ENCODE measurements at places on chromosomes 5 and 9.

GRCh38 chr5:139088024-139088423, 110.1 kb downstream of the SIL1 start:
- no peak for DNase-seq

DNA sequence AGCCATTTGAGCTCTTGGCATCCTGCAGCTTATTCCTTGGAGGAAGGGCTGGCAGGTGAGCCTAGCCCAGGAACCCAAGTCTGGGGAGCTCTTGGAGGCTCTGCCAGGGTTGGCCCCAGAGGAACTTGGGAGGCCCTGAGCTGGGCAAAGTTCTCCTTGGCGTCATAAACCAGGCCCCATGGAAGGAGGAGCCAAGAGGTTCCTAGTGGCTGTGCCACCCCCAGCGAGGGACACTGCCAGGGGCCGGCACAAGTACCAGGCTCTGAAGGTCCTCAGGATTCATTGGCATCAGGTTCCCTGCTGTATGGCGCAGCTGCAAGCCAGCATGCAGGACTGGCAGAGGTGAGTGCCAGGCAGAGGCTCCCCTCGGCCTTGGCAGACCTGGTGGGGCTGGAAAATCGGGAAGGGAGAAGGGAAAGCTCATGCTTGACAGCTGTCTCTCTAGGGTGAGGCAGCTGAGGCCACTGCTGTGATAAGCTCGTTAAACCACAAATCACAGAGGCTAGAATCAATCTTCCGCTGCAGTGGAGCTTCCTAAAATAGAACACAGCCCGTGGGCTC, 54.6 kb upstream of the SYNPO start:
- DNase-seq: no peak

GRCh38 chr5:127872494-127872893, 169.3 kb downstream of the CCDC192 start:
- no peak for DNase-seq

- no peak for DNase-seq
Measured at GRCh38 chr5:34005681-34006080, 2.2 kb downstream of the AMACR start.

DNA sequence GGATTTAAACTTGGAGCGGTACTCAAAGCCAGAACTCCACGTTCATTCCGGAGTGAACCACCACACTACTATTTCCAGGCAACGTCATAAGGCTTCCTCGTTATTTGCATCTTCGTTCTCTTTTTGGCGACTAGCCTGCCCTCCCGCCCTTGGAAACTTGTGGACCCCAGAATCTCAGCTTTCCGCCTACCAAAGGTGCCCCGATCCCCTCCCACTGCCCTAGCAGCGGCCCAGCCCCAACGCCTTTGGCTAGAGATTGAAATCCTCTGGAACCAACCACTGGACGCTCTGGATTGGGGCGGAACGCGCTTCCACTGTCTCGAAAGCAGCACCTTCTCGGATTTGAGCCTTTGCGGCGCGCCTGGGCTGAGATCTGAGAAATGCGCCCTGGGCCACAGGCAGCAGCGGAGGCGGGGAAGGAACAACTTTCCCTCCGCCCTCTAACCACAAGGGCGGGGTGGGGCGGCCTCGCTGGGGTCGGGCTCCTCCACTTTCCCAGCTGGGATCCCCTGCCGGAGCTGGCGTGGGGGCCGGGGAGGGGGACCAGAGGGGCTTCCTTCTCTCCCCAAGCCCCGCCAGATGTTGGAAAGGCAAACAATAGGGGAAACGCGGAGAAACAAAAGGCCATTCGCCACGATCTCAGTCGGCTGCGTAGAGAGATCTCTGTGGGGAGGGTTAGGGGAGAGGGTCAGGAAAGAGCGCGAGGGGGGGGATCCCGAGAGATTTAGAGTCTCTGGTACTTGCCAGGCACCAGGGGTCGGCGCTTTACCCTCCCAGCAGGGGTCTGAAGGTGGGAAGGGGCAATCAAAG, 1.3 kb downstream of the MOB3B start:
- DNase-seq: no peak

DNA sequence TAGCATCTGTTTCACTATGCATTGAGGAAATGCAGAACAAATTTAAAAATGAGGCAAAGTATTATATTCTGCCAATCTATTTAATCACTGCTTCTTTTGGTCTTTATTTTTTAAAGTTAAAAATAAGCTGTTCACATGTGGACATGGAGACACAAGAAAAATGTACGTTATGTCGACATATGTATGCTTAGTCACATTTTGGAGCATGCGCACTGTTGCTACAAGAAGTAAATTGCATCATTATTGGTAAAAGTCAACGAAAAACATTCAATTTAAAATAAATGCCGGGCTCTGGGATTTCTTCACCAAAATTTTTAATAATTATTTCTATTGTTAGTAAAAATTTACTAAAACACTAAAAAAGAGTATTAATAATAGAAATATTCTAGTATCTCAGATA, 876.3 kb upstream of the CTNND2 start:
- DNase-seq: no peak

- no peak for DNase-seq
Measured at GRCh38 chr9:110121170-110121569, 86.8 kb downstream of the C9orf152 start.

DNA sequence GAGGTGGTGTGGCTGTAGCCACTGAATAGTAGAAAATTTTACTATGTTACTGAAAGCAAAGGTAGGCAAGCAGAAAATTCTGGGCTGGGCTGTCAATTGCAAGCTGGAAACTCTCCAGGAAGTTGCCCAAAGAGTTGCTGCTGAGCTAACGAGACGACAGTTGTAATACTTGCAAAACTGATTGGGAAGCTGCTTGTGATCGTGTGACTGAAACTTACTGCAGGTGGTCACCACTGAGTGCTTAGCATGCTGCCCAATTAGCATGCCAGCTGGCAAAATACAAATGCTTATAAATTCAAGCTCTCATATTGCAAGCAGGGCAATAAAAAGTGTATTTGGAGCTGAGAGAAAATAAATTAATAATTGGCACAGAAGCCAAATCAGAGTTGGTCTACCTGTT, 758.5 kb upstream of the EDIL3 start:
- DNase-seq: no peak

DNA sequence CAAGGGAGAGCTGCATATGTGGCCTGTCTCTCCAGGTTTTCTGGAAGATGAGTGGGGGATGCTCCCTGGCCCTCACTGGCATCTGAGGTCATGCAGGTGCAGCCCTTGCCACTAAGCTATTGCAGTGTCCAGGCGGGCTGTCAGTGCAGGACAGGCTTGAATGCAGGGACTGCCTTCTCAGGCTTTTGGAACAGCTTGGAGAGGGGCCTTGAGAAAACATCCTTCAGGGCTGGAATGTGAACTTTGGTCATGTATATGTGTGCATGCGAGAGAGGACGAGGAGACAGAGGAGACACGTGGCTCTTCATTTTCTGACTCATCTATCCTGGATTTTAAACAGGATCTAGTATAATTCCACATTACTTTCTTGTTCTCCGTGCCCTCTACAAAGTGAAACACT, 90.3 kb downstream of the MACROH2A1 start:
- peak; percentile 18 for DNase-seq

GRCh38 chr9:37293664-37294524, 128.6 kb upstream of the GRHPR start:
- DNase-seq: peak; percentile 49

DNA sequence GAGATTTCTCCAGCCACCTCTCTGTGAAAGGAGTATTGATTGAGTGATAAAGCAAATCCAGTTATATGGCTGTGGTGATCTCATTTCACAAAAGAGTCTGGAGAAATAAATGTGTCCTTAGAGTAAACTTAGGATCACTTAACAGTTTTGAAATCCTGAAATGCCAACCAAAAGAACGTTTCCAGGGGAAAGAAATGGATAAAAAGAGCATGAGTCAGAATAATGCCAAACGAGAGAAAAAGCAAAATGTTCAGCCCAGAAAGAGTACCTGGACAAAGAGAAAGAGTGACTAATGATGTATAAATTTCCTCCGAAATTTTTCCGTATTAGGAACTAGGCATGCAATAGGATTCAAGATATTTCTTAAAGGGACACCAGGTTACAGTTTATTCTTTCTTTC, 463.1 kb upstream of the CDH10 start:
- no peak for DNase-seq

Data from fibroblast of the conjunctiva (primary cell).